ENCODE measurements at places on chromosomes 7 and 10. TPM values are rescaled to one million over a fixed set of nuclear protein-coding genes. Genes with fewer than 3 reads are reported as not detected.

GRCh38 chr10:48289501-48290238, 15.2 kb upstream of the FRMPD2 start:
- no peaks in the 10 kb centered on the region for H3K36me3 ChIP-seq
- DNase-seq: peak; percentile 22
- no peak overlapping the region for H3K4me3 ChIP-seq
- H3K4me1 ChIP-seq: no peaks in the 10 kb centered on the region
- H3K27ac ChIP-seq: no peak overlapping the region
- no peaks in the 10 kb centered on the region for H3K27me3 ChIP-seq

GRCh38 chr10:112649006-112649821, 202.2 kb downstream of the VTI1A start:
- H3K27ac ChIP-seq: no peak overlapping the region
- no peaks in the 10 kb centered on the region for H3K4me1 ChIP-seq
- H3K27me3 ChIP-seq: no peaks in the 10 kb centered on the region
- no peak overlapping the region for H3K4me3 ChIP-seq
- no peaks in the 10 kb centered on the region for H3K36me3 ChIP-seq

- DNase-seq: no peak
- H3K36me3 ChIP-seq: no peaks in the 10 kb centered on the region
- no peak overlapping the region for H3K4me3 ChIP-seq
- H3K27ac ChIP-seq: no peak overlapping the region
- no peaks in the 10 kb centered on the region for H3K4me1 ChIP-seq
- no peaks in the 10 kb centered on the region for H3K27me3 ChIP-seq
These were observed 31.9 kb upstream of the CBLL1 start for GRCh38 chr7:107712025-107712424.

GRCh38 chr10:91295346-91295745, 74.9 kb downstream of the PCGF5 start:
- H3K4me1 ChIP-seq: peaks cover 11% of the 10 kb centered on the region
- H3K27me3 ChIP-seq: no peaks in the 10 kb centered on the region
- DNase-seq: no peak
- no peak overlapping the region for H3K27ac ChIP-seq

- H3K36me3 ChIP-seq: no peaks in the 10 kb centered on the region
- H3K27ac ChIP-seq: no peak overlapping the region
- H3K4me3 ChIP-seq: no peak overlapping the region
- H3K4me1 ChIP-seq: no peaks in the 10 kb centered on the region
- no peak for DNase-seq
These were observed 13.4 kb upstream of the DNAJB6 start for GRCh38 chr7:157323401-157323800.

Gene GIGYF1
- 116 TPM for total RNA-seq

GRCh38 chr7:78222001-78222751, 423.6 kb downstream of the PHTF2 start:
- no peaks in the 10 kb centered on the region for H3K36me3 ChIP-seq
- H3K27me3 ChIP-seq: no peaks in the 10 kb centered on the region
- H3K4me3 ChIP-seq: no peak overlapping the region
- no peak for DNase-seq
- no peak overlapping the region for H3K27ac ChIP-seq
- no peaks in the 10 kb centered on the region for H3K4me1 ChIP-seq

Gene HOXA1
- 0.73 TPM for total RNA-seq

GRCh38 chr7:71991586-71991985, 420.6 kb downstream of the CALN1 start:
- no peaks in the 10 kb centered on the region for H3K27me3 ChIP-seq
- no peak for DNase-seq
- no peaks in the 10 kb centered on the region for H3K36me3 ChIP-seq
- H3K27ac ChIP-seq: no peak overlapping the region
- no peaks in the 10 kb centered on the region for H3K4me1 ChIP-seq
- no peak overlapping the region for H3K4me3 ChIP-seq

DNA sequence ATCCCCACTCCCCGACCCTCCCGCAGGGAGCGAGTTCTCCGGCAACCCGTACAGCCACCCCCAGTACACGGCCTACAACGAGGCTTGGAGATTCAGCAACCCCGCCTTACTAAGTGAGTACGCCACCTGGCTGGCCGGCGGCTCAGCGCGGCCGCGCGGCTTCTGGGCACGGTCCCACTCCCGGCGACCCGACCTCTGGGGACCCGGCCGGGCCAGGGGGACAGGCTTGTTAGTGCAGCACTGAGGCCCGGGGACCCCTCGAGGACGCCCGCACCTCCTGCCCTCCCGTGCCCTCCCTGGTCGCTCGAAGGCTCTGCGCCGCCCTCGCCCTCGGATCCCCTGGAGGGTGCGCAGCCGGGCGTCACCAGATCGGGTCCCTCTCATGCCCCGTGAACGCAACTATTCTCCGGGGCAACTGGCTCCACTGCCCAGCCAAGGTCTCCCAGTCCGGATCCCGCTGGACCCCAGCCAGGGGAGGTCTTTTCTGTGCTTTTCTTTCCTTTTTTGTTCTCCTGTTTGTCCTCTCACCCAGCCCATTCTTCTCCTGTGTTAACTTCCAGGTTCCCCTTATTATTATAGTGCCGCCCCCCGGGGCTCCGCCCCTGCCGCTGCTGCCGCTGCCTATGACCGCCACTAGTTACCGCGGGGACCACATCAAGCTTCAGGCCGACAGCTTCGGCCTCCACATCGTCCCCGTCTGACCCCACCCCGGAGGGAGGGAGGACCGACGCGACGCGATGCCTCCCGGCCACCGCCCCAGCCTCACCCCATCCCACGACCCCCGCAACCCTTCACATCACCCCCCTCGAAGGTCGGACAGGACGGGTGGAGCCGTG, 81.8 kb downstream of the PAX2 start:
- peak overlapping the region; percentile 31 for H3K4me3 ChIP-seq
- peaks cover 48% of the 10 kb centered on the region for H3K27me3 ChIP-seq
- DNase-seq: peak; percentile 53
- H3K27ac ChIP-seq: no peak overlapping the region

- no peak for DNase-seq
- H3K27ac ChIP-seq: no peak overlapping the region
- H3K27me3 ChIP-seq: no peaks in the 10 kb centered on the region
- no peak overlapping the region for H3K4me3 ChIP-seq
These were observed 41.0 kb upstream of the LAMB4 start for GRCh38 chr7:108171164-108171563.

All from CD4-positive, alpha-beta memory T cell (primary cell).